AG09319 (cell line): ENCODE measurements at places on chromosomes 6 and 20.

- DNase-seq, result no peak
Observed at GRCh38 chr6:72022830-72023229, 136.5 kb downstream of the RIMS1 start.

GRCh38 chr6:126123226-126123625 is 136.9 kb downstream of the TRMT11 start:
- DNase-seq, result no peak

GRCh38 chr6:82072751-82073150 is 174.8 kb downstream of the IBTK start:
- DNase-seq, result no peak

DNA sequence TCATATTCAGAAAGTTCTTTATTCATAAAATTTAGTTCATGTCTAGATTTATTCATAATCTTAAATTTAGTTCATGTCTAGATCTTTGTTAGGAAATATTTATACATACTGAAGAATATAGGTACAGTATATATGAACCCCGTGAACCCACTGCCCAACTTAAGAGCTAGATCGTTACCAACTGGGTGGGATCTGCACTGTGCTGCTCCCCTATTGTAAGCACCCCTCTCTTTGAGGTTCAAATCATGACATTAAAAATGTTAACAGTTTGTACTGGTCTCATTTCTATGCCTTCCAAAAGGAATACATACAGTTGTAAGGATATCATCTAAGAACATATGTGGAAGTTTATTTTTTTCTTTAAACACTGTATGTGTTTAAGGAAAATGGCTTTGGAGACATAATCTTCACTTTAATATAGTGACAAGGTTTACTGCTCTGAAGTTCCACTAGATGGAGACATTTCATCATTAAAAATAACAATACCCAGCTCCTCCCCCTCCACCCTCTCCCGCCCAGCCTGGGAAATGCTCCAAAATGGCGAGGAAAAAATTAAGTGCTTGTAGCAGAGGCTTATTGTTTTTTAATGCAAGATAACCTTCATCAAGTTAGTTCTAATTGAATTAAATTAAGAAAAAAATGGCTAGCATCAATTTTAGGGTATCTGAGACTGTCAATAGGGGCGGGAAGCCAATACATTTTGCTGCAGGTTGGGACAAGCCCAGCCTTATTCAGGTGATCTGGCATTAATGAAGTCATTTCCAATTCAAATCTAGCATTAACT is 104.1 kb upstream of the TRAF3IP2 start:
- peak; percentile 54 for DNase-seq

DNA sequence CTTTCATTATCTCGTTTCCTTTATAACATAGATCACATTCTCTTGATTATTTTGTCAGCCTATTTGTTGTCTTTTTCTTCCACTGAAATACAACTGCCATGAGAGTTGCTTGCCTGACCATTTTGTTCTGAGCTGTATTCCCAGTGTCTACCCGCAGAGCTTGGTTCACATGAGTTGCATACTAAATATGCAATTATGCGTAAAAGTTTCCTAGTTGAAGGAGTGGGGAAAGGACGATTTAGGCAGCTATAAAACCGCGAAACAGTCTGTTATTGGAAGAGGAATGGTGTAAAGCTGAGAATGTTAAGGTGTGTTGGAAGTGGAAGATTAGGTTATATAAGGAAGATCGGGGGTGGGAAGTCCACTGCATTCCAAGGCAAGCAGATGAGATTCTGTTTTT is 8.8 kb downstream of the TBPL1 start:
- DNase-seq, result no peak

DNA sequence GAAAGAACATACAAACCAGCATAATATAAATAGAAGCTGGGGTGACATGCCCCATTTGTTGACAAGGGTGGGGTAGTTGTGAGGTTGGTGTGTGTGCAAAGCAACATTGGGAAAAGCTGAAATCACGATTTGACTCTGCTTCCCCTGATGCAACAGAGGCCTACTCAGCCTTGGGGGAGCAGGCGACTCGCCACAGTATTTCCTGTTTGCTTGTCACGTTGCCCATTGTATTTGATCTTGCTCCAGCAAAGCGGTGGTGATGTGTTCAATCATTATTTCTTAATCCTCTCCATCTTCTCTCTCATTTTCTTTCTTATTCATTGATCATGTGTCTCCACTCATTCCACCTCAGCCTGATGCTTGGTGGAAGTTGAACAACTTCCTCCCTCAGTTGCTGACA is 165.8 kb upstream of the CITED2 start:
- no peak for DNase-seq

DNA sequence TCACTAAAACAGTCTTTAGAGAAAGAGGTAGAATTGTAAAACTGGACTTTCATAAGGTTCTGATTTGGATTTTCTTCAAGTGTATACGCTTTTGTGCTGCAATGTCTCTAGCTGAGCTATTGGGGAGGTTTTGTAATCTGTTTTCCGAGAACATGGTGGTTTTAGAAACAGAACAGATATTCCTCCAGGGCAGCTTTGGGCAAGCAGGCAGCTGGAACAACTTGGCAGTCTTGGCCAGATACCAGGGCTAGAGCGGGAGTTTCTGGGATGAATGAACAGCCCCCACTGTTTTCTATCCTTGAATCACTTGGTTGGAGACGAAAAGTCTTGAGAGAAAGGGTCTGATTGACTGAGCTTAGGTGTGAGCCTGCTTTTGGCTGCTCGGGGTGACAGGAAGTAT is 17.1 kb upstream of the ARMC2 start:
- DNase-seq, result peak; percentile 15

DNA sequence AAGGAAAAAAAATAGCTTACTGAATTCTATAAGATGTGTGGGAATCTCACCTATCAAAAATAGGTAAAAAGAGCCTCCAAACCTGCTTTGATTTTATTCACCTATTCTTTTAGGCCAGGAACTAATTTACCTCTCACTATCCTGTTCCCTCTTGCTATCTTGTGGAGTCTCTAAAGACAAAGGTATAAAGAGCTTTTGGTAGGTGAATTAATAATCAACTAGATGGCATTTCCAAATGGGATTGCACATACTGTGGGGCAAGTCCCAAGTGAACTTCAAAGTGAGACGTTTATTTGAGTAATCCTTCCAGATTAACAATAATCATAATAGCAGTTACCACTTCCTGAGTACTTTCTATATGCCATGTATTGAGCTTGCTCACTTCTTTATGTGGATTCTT is 2.8 kb downstream of the FAM8A1 start:
- no peak for DNase-seq

DNA sequence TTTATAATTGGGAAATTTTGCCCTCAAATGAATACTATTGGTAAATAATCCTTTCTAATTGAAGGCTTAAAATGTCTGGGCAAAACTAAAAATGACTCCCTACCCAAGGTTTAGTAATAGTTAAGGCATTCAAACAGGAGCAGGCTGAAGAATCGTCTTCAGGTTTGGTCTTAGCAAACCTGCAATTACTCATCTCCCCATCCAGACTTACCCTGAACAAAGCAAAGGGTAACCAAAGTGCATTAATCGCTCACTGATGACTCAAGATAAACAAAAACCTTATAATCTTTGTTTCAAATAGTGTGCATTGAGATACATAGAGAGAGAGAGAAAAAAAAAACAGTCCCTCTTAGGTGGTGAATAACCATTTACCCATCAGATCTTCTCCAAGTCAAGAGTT is 225.5 kb downstream of the BMP2 start:
- DNase-seq, result no peak

- no peak for DNase-seq
Observed at GRCh38 chr6:32151181-32151862, 417 bp downstream of the PRRT1 start.

- DNase-seq, result peak; percentile 14
Observed at GRCh38 chr6:152897807-152898399, 84.9 kb downstream of the FBXO5 start.

DNA sequence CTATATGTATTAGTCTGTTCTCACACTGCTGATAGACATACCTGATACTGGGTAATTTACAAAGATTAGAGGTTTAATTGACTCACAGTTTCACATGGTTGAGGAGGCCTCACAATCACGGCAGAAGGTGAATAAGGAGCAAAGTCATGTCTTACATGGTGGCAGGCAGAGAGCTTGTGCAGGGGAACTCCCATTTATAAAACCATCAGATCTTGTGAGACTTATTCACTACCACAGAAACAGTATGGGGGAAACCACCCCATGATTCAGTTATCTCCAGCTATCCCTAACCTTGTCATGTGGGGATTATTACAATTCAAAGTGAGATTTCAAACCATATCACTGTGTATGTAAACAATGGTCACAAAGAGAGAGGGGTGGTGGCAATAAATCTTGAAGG is 6.6 kb downstream of the CST8 start:
- no peak for DNase-seq
